Umbilical cord (tissue), 2 donors: ENCODE measurements at places on chromosomes 6 and 20. TPM values are rescaled to one million over a fixed set of nuclear protein-coding genes. Genes with fewer than 3 reads are reported as not detected.

DNA sequence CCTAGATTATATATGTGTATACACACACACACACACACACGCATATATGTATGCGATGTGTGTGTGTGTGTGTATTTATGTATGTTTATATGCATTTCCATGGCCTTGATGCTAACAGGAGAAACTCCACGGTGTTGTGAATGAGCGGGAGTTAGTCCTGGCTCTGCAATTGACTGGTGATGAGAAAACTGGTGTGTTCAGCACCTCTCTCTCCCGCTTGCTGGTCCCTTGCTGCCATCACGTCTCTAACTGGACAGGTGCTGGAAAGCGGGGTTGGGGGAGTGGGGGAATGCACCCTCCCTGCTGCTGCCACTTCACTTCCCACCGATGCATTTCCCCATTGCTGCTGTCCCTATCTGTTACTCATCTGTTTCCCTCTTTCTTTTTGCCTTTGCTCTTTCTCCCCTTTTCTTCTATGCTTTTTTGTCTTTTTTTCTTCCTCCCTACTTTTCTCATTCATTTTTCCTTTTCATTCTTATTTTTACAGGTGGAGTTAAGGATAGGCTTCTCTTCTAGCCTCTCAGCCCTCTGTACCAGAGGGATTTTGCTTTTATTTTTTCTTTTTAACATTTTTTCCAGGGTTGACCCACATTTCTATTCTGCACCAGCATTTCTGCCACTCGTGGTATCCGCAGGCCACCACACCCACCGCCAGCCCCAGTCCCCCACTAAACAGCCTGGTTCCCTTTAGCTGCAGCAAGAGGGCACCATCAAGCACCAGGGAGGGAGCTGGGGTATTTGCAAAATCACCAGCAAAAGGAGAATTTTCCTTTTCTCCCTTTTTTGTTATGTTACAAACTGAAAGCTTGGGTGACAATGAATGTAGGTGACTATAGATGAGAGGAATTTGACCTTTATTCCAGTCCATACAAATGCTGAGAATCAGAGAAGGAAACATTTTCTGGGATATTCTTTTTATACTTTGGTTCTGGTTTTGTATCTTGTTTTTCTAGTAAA lies 115.6 kb downstream of the TCP11 start:
- no peak for DNase-seq

GRCh38 chr20:44448753-44449546 lies 26.7 kb upstream of the TTPAL start:
- DNase-seq: no peak

DNA sequence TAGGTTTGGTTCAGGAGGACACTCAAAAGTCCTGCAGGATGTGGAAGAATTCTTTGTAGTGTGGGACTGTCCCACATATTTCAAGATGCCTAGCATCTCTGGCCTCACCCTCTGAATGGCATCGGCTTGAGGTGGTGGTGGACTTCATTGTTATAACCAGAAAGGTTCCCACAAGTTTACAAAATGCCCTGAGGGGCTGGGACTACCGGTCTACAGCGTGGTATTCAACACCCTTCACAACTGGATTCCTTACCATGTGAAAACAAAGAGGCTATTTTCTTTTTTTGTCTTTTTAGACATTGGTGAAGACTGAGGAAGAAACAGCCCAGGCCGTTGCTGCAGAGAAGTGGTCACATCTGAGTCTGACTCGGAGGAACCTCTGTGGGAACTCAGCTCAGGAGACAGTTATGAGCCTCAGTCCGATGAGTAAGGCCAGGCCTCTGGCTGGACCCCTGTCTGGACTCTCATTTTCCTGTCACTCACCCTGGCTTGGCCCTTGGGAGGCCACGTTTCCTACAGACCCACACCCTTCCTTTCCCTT lies 15.2 kb downstream of the PGBD1 start:
- DNase-seq: no peak

DNA sequence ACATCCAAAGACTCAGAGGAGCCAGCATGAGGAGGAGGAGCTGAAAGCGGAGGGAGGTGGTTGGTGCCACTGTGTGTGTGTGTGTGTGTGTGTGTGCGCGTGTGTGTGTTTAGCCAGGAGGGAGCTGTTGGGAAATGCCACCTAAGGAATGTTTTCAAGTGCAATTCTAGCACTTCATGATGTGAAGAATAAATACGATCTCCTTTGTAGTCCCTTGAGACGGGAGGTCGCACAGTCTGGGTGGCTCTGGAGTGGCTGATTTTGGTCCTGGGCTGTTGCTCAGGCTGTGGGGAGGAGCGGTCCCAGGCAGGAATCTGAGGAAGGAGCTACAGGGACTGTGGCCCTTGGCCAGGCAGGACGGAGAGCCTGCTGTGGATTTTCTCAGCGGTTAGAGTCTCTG lies 93.7 kb downstream of the PPP1R14C start:
- DNase-seq: no peak

GRCh38 chr20:8471465-8471864 lies 339.4 kb downstream of the PLCB1 start:
- DNase-seq: no peak

DNA sequence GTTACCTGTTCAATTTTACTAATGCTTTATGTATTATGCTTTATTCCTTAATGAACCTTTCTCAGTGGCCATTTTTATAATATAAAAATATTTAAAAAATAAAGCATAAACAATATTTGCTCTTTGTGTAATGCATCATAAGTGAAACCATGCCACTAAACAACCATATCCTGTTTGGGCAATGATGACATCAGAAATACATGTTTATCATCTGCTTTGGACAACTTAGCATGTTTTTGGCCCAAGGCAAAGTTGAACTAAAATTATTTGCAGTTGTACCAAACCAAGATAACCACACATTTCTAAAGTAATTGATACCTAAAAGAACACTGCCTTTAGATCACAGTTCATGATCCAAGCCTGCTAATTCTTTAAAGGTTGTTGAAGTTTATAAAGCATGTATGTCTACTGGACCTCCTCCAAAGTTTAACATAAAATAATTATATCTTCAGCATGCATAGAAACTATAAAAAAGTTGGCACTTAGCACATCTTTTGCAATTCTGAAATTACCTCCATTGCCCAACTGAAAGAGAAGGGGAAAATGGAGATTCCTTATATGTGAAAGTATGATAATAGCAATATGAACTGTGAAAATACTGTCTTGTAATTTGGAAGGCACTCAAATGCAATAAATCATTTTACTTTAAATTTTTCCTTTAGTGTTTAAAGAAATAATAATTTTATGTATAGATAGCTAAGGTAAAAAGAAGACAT lies 325.6 kb upstream of the RUNX2 start:
- DNase-seq: no peak

DNA sequence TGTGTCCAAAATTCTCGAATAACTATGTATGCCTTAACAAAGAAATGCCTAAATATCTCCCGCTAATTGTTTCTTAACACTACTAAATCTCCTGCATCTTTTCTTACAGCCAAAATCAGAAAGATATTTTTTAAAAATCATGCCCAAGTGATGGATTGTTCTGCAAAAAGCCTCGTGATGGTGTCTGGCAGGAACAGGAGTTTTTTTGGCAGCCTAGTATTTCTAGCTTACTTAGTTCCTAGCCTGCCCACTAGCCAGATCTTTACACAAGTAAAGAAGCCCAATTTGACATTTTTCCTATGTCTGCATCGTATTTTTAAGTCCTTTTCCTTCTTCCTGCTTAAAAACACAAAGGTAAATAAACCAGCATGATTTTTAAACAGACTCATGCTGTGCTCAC lies 31.5 kb downstream of the SLC2A12 start:
- DNase-seq: no peak

DNA sequence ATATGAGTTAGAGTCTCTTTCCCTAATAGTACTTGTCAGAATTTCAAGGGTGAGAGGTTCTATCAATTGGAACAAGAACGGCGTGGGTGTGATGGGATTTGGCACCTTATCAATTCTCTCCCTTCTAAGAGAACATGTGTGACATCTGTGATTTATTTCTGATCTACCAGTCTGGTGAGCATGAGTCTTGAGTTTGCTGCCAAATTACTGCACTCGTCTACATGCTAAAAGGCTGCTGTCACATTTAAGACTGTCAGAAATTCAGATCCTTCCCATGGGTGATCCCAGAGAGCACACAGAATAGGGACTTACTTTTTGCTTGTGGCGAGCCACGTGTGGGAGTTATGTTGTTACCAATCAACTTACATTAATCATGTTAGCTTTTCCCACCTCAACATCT lies 370.2 kb upstream of the SASH1 start:
- DNase-seq: no peak

The HAO1 gene
- not detected for total RNA-seq

The SGK2 gene
- total RNA-seq: not detected

The MAS1L gene
- total RNA-seq: 1.4 TPM

The SAMD3 gene
- 9.1 TPM for total RNA-seq
